Kidney capillary endothelial cell (primary cell): ENCODE measurements at places on chromosomes 16 and 17.

DNA sequence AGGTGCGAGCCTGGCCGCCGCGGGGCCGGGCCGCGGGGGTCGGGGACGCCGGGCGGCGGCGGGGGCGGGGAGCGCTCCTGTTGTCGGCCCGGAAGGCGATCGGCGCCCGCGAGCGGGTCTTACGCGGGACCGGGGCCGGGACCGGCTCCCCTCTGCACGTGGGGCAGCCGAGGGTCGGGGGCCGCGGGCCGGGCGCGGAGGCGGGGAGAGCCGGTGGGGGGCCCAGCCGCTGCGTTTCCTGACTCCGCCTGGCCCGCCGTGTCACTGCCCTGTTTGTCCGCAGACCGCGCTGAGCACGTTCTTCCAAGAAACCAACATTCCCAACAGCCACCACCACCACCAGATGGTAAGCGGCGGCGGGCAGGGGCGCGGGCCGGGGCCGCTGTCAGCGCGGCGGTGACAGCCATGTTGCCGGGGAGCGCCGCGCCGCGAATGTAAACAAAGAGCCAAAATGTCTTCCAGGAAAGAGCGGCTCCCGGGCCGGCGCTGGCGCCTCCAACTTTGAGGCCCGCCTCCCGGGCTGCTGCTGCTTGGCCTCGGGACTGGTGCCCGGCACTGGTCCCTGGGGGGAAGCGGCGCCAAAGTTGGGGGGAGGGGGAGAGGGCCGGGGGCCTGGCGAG lies 586 bp downstream of the UBALD2 start:
- DNase-seq: no peak

DNA sequence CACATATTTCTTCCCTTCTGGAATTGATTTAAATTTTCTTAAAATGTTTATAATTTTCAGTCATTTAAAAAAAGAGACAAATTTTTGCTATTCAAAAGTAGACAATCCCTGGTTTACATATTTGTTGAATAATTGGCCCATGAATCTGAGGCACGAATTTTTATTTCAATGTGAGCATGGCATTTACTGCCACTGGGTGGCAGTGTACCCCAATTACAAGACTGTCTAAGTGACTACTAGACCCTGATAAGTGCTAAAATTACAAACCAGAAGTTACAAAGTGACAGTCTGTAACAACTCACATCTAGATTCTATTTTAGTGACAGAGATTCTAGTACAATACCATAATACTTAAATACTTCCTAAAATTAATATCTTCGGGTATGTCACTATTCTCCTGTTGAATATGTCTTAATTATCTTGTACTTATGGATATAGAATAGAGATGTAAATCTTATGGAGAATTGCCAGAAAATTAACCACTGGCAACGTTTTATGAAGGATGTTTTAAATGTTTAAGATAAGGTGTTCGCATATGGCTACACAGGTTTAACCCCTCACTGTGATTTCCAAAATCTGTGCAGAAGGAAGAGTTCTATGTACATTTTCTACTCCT lies 235.8 kb downstream of the MAP2K4 start:
- peak; percentile 59 for DNase-seq

GRCh38 chr17:76714822-76715495 lies 4.2 kb upstream of the MXRA7 start:
- no peak for DNase-seq

DNA sequence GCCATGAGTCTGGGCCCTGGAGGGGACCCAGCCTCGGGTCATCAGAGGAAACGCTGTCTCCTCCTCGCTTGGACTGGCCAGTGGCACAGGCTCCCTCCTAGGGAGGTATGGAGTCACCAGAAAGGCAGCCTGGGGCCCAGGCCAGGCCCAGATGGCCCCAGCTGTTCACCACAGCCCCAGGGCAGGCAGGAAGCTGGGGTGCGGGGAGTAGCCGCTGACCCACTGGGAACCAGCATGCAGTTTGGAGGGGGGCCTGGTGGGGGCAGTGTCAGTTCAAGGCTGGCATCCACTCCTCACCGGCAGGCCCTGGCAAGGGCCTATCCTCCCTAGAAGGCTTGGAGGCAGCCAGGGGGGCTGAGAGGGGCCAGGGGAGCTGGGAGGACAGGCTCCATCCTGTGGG lies 48.8 kb downstream of the SDK2 start:
- no peak for DNase-seq

GRCh38 chr17:80761110-80761871 lies 216.7 kb downstream of the RPTOR start:
- DNase-seq: peak; percentile 89

DNA sequence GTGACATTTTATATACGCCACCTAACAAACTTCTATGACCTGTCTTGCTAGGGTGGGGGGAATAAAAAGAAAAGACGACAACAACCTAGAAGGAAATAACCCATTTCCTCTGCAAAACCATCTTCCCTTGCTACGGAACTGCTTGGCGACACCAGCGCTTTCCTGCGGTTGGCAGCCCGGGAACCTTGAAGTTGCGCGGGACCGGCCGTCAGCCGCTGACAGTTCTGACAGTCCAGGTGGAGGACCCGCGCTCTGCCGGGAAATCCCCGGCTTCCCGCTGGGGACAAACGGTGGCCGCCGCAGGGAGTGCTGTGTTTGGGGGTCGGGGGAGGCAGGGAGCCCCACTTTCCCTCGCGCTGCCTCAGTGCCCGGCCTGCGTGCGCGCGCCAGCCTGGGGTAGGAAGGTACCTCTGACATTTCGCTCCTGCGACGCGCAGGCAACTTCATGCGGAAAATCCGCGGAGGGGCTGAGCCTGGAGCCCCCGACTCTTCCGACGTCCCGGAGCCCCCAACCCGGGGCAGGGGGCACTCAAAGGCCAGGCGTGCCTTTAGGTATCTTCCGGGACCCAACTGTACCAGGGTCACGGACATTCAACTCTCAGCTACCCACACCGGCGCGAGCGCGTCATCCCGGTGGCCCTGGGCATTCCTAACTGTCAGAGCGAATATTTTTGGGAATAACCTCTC lies 516 bp downstream of the SLC16A6 start:
- DNase-seq: peak; percentile 14

DNA sequence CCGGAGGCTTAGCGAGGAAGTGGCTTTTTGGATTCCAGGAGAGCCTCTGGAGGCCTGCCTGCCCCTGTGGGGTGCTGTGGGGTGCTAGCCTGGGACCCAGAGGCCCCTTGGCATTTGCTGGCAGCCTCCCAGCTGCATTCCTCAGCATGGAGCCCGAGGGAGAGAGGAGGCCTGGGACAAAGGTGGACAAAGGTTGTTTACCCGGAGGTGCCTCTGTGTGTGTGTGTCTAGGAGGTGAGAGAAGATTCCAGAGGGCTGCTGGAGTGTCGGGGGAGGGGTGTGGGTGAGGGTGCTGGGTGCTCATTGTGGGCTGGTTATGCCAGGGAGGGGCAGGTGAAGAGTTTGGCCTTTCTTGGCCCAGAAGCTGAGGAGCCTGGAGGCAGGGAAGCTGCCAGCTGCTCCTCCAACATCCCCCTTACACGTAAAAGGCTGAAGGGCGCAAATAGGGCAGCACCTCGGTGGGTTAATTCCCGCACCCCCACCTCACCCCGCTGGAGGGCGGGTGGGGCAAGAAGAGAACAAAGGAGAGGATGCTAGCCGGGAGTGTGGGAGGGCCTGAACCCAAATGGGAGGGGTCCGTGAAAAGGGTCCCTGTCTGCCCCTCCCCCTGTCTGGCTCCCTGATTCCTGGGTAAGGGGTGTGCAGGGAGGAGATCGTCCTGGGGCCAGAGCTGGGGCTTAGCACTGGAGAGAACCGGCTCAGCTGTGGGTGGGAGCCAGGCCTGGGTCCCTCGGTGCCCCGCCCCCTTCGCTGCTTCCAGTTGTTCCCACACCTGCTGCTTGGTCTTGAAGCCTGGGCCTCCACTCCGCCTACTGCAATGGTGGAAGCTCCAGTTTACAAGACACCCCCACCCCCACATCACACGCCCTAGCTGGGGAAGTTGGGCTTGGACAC lies 9.9 kb downstream of the HEXIM2 start:
- DNase-seq: no peak

DNA sequence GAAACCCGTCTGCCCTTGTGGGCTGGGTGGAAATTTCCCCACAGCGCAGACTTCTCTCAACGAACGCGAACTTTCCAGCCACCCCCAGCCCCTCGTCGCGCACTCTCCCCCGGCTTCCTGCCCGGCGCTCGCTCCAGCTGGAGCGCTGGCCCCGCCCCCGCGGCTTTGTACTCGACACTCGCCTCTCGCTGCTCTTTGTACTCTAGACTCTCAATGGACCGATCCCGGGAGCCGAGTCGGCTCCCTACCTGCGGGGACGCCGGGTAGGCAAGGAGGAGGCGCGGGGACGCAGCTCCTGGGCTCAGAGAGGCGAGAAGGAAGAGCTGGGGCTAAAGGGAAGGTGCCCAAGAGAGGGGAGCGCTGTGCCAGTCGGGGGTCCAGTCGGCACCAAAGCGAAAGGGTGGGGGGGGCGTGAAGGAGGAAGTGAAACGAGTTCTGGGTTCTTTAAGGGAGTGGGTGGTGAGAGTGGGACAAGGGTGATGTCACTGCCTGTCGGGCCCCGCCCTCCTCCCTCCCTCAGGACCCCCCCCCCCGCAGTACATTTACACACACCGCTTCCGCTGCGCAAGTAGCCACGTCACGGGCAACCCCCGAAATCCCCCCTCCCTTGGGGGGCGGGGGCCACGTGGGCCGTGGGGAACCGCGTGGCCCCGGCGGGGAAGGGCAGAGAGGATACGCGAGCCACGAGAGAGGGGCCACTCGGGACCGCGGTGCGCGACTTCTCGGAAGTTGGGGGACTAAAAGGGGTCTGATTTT lies 9.7 kb downstream of the KDM6B start:
- peak; percentile 77 for DNase-seq

- no peak for DNase-seq
Observed at GRCh38 chr16:25007284-25007984, 7.7 kb downstream of the ARHGAP17 start.

GRCh38 chr16:3957344-3957980 lies 76.9 kb upstream of the CREBBP start:
- no peak for DNase-seq

GRCh38 chr17:50129728-50130558 lies at the start of gene SAMD14:
TSS of gene SAMD14 (minus strand) at chr17:50130160. CDS start at chr17:50124959, 5,201 bp downstream.
- DNase-seq: no peak

DNA sequence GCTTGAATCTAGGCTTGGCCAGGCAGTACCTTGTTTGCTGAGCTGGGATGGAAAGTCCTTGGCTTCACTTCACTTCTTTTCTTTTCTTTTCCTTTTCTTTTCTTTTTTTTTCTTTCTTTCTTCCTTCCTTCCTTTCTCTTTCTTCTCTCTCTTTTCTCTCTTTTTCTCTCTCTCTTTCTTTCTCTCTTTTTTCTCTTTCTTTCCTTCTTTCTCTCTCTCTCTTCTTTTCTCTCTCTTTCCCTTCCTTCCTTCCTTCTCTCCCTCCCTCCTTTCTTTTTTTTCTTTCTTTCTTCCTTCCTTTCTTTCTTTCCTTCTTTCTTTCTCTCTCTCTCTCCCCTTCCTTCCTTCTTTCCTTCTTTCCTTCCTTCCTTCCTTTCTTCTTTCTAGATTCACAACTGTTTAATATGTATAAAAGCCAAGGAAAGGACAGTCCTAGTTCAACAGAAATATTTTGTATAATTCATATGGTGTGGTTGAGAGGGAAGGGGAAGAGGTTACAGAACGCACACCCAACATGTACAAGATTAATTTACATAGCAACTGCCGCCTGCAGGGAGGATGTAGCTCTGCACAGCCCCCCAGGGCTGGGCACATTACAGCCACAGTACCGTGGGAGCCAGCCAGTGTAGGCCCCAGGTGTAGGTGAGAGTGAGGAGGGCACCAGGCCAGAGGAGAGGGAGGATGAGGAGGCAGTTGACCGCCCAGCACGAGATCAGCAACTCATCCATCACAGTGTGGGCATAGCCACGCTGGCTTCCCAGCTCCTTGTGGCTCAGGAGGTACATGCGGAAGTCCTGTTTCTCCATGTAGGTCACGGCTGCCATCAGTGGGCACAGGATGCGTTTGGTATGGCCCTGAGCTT lies 9.7 kb upstream of the ITGB3 start:
- no peak for DNase-seq

- DNase-seq: no peak
Observed at GRCh38 chr17:65485388-65486299, 75.8 kb downstream of the AXIN2 start.

- no peak for DNase-seq
Observed at GRCh38 chr16:11639925-11640899, 28.0 kb upstream of the SNN start.

DNA sequence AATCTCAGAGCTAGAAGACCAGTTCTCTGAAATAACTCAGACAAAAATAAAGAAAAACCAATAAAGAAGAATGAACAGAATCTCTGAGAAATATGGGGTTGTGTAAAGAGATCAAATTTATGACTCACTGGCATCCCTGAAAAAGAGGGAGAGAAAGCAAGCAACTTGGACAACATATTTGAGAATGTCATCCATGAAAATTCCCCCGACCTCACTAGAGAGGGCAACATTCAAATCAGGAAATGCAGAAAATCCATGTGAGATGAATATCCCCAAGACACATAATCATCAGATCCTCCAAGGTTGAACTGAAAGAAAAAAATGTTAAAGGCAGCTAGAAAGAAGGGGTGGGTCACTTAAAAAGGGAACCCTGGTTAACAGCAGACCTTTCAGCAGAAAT lies 32.1 kb downstream of the TANC2 start:
- DNase-seq: no peak

DNA sequence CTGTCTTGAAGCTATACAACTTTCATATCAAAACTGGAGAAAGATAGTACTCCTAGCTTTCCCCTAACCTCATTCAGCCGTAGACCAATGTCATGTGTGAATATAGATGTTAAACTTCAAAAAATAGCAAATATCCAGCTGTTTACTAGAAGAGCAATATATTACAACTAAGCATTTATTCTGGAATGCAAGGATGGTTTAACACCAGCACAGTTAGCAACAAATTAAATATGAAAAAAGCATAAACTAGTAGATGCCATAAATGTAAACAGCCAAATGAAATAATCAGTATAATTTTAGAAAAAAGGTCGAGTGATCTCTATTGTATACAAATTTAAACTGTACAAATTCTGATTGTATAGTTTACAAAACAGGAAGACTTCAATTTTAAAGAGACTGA lies 59.7 kb downstream of the SDR42E1 start:
- no peak for DNase-seq

- DNase-seq: no peak
Observed at GRCh38 chr16:49924078-49924477, 68.2 kb upstream of the ZNF423 start.

DNA sequence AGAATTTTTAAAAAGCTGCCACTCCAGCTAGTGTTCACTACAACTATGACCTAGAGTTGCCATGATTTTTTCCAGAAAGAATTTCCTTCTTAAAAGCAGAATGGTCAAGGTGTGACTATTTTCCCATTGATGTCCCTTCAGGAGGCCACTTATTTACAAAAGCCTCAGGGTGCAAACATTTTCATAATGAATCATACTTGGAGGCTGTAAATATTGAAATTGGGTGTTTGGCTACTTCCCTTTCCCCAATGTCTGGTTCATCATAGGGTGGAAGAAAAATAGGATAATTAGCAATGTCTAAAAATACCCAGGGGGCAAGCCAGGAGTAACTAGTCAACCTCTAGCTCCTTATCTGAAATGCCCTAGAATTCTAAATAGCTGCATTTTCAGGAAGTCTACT lies 18.8 kb downstream of the AXIN2 start:
- no peak for DNase-seq
